ENCODE measurements at places on chromosomes 16 and 17.

GRCh38 chr17:46790216-46790615, 28.3 kb downstream of the WNT3 start:
- no peak for DNase-seq

DNA sequence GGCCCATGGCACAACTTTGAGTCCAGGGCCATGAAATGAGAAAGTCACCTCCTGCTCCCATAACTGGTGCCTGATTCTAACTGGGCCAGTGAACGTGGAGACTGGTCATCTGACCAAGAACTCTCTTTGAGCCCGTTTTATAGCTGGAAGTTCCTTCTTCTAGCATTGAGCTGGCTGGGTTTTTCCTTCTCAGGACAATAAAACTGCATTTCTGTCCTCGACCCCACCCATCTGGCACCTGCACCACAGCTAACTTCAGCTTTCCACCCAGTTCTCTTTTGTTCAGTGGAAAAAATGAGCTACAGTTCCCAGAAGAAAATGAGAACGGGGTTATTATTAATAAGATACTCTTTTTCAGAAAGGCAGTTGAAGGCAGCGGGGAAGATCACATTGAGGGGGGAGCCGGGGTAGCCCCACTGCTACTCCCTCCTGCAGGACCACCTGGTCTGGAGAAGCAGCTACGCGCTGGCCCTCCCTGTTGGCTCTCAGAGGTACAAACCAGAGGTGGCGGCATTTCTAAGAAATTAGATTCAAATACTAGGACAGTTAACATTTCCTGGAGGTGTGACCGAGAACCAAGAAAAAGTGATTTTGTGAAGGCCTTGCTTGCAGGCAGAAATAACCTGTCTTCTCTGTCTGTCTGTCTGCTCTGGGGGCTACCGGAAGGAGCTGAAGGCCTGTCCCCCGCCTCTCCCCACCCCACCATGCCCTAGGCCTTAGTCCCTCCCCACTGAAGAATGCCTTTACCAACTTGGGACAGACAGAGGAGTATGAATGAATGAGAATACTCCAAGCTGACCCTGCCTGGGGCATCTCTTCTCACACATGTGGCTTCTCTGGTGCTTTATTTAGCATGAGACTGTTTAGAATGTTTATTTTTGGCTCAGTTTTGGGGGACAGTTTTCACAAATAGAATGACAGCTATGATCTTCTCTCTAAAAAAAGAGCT, 123.9 kb downstream of the XYLT1 start:
- DNase-seq = no peak

DNA sequence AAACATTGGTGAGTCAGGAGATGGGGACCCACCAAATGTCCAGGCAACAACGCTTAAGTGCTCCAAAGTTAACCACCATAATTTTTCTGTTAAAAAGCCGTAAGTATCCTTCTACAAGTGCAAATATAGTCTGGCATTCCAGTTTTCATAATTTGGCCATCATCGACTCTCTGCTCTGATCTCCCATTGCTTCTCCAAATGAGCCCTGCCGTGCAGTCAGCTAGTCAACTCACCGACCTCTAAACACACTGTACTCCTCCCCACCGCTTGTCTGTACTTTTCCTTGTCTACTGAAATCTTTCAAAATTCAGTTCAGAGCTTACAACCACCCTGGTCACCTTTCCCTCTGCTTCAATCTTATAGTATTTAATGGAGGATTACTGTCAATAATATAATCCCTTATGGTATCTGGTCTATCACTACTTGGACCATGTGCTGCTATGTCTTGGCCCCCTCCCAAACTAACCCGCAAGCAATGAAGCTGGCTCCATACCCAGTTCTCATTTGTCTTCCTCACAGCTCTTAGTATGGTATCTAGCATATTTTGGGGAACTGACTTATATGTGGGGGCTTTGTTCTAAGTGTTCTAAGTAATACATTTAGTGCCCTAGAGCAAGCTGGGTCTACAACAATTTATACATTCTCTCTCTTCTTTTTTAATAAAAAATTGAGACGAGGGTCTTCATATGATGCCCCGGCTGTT, 52.7 kb upstream of the SLC25A19 start:
- DNase-seq = no peak

DNA sequence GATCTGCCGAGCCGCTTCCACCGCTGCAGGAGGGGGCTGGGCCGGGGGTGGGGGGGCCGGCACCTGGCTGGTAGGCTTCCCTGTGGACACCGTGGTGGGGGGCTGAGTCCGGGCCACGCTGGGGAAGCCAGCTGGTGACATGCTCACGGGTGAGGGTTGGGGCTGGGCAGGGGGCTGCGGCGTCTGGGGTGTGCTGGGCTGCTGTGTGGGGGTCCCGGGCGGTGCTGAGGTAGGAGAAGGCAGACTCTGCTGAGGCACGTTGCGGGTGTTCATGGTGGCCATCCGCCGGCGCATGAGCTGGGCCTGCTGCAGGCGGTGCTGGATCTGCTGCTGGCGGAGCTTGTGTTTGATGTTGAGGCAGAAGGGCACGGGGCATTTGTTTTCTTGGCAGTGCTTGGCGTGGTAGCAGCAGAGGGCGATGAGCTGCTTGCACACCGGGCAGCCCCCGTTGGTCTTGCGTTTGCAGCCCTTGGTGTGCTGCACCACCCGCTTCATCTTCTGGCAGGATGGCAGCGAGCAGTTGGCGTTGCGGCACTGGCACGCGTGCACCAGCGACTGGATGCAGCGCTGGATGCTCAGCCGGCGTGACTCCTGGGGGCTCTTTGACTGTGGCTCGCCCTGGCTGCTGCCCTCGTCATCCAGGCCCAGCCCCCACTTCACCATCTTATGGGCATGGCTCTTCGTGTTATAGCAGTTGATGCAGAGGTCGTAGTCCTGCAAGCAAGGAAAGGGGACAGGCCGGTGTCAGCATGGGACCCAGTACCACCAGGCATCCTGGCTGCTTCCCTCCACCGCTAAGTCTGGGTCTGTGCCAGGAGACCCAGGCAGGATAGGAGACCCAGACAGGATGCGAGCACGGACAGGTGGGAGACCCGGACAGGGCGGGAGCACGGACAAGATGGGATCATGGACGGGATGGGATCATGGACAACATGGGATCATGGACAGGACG, 12.1 kb upstream of the TRAP1 start:
- DNase-seq = no peak

DNA sequence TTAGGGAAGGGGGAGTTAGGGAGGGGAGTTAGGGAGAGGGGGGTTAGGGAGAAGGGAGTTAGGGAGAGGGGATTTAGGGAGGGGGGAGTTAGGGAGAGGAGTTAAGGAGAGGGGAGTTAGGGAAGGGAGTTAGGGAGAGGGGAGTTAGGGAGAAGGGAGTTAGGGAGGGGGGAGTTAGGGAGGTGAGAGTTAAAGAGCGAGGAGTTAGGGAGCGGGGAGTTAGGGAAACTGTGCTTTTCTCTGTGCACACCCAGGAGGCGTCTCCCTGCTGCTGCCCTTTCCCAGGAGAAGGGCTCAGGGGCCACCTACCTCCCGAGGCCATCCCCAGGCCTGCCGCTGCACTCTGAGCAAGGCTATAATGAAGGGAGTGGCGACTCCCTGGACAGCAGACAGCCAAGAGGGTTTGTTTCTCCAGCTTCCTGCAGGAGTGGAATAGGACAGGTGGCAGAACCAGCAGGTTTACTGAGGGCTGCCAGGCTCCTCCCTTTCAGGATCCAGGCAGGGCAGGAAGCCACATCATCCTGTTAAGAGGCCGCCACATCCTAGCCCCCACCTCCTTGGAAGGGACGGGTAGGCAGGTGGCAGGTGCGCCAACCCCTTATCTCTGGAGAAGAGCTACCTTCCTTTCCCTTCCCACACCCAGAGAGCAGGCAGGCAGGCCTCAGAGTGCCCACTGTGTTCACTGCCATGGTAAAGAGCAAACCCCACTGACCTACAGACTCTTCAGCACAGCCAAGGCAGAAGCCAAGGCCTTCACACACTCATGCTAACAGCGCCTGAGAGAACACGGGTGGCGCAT, 4.3 kb downstream of the CANT1 start:
- DNase-seq = peak; percentile 31

DNA sequence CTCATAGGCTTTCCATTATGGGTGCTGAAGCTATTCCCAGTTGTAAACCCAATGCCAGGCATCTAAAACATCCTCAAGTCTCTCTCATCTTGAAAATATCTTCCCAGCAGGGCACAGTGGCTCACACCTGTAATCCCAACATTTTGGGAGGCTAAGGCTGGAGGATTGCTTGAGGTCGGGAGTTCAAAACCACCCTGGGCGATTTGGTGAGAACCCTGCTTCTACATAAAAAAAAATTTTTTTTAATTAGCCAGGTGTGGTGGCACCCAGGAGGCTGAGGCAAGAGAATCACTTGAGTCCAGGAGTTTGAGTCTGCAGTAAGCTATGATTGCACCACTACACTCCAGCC, 13.0 kb upstream of the EEF2K start:
- no peak for DNase-seq

GRCh38 chr17:70661342-70662222, 492.2 kb downstream of the KCNJ2 start:
- DNase-seq = peak; percentile 82

DNA sequence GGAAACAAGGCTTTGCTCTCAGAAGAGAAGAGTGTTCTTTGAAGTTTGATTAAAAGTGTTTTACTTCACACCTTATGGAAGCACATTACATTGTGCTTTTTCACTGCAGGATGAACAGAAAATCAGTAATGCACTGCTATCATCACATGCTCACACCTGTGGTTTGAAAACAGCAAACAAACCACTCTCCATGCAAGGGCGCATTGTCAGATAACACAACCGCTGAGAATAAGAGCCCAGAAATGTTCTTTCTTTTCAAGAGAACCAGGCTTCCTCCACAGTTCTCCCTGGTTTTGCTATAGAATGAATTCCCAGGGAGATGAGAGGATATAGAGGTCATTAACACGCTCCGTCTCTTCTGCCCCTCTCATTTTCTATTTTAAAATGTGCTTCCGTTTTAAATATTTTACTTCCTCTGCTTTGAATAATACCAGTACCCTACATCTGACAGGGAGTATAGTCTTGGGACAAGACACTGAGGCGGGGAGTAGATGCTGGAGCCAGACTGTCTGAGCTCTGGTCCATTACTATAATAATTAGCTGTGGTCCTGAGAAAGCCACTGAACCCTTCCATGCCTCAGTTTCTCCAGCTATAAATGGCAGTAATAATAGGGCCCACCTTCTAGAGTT, 71.6 kb downstream of the CDK5R1 start:
- DNase-seq = no peak

GRCh38 chr16:89669755-89670154, 12.1 kb downstream of the SPATA33 start:
- no peak for DNase-seq
